ENCODE measurements at places on chromosomes 12 and 14.

- DNase-seq, result peak; percentile 47
Observed at GRCh38 chr14:69580009-69580577, 5.4 kb upstream of the CCDC177 start.

DNA sequence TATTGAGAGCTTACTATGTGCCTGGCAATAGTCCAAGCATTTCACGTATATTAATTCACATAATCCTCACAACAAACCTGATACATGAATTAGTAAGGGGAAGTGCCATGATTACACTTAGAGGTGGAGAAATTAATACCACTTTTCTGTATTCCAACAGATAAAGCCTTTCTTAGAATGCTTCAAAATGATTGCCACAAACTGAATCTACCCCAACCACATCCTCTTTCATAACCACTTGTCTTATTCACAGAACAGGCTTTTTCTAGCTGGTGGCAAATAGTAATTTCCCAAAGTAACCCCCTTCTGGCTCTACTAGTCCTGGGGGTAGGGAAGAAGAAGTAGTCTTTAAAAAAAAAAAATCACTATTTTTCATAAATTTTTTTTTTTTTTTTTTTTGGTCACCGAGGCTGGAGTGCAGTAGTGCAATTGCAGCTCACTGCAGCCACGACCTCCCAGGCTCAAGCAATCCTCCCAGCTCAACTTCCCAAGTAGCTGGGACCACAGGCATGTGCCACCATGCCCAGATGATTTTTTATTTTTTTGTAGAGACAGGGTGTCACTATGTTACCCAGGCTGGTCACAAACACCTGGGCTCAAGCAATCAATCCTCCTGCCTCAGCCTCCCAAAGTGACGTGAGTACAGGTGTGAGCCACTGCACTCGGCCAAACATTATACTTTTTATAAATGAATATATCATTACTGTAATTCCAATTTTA is 59.0 kb upstream of the ARID2 start:
- DNase-seq, result no peak

DNA sequence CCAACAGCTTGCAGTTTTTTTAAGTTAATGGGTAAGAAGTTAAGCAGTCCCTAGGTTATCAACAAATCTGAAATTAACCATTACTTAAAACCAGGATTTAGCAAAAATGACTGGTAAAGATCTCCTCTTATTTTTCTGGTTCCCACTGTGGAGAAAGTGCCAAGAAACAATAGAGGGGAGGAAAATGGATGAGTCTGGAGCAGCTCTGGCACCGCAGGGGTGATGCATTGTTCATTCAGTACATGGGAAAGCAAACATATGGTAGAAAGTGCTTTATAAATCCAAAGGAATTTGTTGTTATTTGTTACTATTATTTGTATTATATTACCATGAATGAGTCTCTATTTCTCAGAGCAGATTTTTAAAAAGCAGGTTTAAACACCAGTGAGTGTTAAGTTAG is 92.2 kb downstream of the DYRK2 start:
- no peak for DNase-seq

- DNase-seq, result no peak
Observed at GRCh38 chr12:6542209-6543009, 8.1 kb downstream of the GAPDH start.

- peak; percentile 77 for DNase-seq
Observed at GRCh38 chr12:50764286-50765094, 589 bp downstream of the ATF1 start.
